ENCODE measurements at places on chromosomes 4 and X.

GRCh38 chr4:157226601-157227000, 6.1 kb downstream of the GRIA2 start:
- DNase-seq, result no peak

- no peak for DNase-seq
These were observed 14.1 kb downstream of the HPSE start for GRCh38 chr4:83320548-83320947.

DNA sequence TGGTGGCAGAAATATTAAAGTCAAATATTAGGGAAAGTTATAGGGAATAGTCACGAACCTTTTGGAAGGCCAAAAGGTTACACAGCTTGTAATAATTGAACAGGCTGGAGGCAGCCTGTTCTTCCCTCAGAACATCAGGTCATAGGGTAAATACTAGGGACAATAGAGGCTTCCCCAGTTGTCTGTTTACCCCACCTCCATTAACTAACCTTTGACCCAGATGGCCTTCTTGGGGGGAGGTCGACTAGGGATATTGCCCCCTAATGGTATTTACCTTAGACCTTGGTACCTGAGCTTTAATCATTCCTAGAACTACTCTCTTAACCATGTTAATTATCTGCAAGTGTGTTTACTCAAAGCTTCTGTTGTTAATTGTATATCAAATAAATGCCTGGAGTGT, 26.0 kb downstream of the C4orf17 start:
- no peak for DNase-seq

DNA sequence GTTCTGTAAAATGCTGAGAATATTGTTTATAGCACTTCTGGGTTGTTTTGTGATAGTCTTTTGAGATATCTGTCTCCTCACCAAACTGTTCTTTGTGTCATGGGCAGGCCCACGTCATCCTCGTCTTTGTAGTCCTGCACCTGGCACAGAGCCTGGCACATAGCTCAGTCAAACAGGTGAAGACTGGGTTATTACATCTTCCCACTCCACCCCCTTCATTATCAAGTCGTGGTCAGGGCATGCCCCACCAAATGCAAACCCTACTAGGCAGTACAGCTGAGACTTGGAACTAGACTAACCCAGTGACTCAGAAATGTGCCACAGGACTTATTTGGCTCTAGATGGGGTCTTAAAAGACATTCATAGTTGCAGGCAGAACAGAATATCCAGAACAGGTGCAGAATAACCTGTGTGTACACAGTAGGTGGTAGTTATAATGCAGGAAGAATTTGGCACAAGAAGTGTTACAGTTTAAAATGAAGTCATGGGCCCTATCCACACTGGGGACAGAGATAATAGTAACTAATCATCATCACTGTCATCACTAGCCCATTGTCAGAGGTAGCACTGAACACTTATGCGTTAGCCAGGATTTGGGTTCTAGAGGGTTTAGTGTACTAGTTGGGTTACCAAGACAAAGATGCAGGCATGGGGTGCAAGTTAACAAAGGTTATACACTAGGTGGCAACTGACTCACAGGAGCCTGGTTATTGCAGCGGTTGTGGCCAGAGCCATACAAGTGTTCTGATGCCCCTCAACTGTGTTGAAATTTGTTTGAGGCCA, 74.9 kb downstream of the TBL1X start:
- DNase-seq, result no peak

DNA sequence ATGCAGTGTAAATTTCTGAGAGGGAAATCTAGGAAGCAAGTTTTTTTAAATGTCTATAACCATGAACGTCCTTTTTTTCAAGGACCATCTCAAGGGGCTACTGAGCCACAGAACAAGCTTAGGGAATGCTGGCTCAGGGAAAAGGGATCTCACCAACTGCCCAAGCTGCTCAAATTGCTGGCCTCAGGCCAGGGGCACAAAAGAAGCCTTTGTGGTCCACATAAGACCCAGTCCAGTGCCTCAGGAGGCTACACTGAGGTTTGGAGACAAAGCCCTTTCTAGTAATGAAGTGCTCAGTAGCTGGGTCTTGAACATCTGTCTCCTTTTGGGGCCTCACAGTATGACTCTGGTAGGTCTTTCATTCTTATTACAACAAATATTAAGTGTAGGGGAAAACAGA, 305.5 kb downstream of the RAB28 start:
- no peak for DNase-seq

- DNase-seq, result peak; percentile 27
These were observed 41.0 kb upstream of the GATB start for GRCh38 chr4:151801547-151802516.

GRCh38 chr4:44186096-44186849, 262.3 kb downstream of the KCTD8 start:
- no peak for DNase-seq

- no peak for DNase-seq
These were observed 29.2 kb upstream of the NPY2R start for GRCh38 chr4:155179216-155179615.

DNA sequence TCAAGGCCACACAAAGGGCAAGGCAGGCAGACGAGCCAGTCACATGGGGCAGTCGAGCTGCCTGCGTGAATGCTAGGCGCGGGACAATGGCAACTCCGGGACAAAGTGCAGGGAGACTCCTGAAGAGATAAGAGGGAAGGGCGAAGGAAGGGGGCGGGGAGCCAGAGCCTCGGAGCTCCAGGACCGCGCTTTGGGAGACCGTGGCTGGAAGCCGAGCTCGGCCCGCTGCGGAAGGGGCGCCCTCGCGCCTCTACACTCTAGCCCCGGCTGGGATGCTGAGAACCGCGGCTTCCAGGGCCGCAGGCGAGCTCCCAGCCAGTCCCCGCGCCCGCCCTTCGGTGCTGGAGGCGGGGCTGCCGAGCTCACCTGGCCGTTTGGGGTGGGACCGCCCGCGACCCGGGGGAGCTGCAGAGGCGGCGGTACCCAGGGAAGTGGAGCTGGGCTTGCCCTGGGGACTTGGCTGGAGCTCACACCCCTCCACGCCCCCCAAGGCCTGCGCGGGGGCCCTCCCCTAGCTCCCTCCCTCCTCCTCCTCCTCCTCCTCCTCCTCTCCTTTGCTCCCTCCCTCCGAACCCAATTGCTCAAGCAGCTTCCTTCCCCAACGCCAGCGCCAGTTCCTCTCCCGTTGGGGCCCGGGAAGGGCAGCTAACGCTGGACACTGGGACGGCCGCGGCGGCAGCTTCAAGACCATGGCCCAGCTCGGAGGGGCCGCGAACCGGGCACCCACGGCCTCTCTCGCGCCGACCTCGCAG, at the start of gene SOWAHD:
Gene SOWAHD (plus strand): TSS at position 610 of the 752 bp plus-strand sequence. CDS start 80 bp downstream, at position 690.
- DNase-seq, result no peak

- no peak for DNase-seq
These were observed 87.2 kb upstream of the C4orf50 start for GRCh38 chr4:6105311-6105911.

DNA sequence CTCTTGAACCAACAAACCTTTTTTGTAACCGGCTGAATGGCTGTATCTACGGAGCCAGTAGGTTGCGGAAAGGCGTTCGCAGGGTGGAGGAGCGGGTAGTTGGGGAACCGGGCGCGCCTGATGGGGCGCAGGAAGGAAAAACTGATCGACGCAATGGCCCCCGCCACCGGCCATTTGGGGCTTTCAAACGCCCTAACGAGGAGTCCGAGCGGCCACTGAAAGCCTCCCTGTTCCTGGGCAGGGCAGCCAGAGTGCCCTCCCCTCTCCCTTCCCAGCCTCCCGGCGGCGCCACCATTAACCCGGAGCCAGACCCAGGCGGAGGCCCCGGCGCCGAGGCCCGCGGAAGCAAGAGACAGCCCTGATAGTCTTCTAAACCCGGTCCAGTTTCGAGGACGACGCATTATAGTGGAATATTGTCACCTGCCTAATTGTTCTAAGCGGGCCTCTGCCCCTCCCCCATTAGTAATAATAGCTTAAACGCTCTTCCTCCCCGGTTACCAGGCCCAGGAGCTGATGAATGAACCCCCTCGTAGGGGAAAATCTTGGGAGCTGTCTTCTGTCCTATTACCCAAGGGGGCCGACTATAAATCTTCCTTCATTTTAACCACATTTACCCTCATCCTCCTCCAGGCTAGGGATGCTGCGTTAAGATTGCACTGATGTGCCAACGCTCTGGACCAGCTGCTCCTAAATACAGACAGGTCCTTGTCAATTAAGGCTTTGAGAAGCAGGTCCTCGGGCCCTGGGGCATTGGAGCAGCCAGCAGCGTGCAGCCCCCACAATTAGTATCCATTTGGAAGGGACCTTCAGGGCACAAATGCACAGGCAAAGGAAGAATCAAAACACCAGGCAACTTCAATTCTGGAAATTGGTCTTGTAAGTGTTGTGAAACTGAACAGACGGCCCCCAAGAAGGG, 61.6 kb upstream of the TMEM33 start:
- DNase-seq, result no peak

- DNase-seq, result no peak
These were observed 589.6 kb downstream of the ZNF674 start for GRCh38 chrX:45955661-45956060.

GRCh38 chrX:13109817-13110216, 65.4 kb upstream of the FAM9C start:
- DNase-seq, result no peak

DNA sequence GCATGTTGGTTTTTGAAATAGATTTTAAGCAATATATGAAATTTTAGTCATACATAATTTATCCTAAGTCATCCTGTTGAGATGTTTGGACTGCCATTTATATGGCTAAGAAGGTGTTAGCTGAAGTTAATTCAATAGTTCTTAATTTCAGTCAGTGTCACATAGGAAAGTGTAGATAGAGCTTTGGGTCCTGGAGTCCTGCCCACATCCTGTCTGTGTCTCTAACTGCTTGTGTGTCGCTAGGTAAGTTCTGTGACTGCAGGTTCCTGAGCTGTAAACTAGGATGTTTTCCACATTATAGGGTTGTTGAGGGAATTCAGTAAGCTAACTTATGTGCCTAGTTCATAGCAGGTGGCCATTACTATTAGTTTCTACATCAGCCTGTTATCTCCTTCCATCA, 20.7 kb downstream of the OFD1 start:
- no peak for DNase-seq

DNA sequence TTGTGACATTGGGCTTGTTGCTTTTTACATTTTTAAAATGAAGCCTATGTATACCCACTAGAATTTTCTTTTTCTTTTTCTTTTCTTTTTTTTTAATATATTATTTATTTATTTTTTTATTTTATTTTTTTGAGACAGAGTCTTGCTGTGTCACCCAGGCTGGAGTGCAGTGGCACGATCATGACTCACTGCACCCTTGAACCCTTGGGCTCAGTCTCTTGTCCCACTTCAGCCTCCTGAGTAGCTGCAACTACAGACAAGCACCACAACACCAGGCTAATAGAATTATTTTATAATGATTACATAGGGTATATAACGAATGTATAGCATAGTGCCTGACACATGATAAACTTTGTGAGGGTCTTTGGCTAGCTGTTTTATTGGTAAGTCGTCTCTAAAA, 64.9 kb downstream of the RBPJ start:
- no peak for DNase-seq

DNA sequence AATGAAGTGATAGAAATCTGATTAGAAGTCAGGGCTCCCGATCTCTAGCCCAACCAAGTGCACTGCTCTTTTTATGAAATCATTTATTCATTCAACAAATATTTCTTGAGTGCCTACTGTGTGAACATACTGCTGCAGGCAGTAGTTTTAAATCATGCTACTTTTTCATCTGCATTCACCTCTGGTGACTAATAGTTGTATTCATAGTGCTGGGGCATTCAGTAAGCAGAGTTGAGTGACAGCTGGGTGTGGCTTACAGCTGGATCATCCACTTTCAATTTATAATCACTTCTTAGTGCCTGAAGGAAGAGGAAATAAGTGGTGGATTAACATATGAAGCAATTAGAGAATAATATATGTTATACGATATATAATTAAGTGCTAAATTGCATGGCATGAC, 94.1 kb upstream of the HPRT1 start:
- DNase-seq, result no peak

DNA sequence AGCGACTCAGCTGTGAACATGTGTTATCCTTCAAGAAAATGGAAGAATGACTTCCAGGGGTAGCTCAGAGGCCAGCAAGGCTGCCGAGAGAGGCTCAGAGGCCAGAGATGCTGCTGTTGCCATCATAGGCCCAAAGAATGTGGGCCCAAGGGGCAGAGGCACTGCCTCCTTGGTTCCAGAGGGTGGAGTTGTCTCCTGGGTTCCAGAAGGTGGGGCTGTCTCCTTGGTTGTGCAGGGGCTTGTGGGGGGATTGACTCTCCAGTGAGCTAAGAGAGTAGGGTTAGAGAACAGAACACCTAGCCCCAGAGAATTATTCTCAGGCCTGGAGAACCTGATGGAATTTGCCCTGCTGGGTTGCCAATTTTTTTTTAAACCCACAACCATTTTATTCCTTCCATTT, 62.6 kb downstream of the DGKK start:
- DNase-seq, result no peak

DNA sequence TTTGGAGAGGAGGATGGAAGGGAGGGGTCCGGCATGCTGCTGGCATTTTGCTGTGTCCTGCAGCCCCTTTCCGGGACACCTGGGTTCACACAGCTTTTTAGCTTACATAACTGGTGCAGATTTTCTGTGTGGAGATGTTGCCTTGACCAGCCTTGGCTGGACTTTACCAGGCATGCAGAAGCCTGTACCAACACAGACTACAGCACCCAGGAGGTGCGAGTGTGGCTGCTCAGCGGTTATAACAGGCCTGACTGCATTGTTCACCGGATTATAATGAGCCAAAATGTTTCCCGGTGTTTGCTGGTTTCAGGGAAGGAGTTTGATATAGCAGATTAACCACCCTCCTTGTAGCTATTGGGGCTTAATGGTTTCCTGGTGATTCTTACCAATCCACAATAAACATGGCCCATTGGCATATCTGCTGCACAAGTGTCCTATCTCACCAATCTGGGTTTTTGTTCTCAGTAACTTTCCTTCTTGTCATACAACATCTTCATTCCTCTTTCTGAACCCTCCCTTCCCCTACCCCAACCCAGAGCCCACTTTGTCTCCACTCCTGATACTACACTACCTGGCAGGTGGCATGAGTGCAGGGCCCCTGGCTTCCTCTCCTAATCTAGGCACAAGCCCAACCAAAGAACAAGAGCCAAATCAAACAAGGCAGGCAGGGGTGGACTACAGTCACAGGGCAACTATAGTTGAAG, 3.9 kb downstream of the RPL10 start:
- no peak for DNase-seq

GRCh38 chr4:62053974-62054373, 853.8 kb downstream of the ADGRL3 start:
- no peak for DNase-seq

DNA sequence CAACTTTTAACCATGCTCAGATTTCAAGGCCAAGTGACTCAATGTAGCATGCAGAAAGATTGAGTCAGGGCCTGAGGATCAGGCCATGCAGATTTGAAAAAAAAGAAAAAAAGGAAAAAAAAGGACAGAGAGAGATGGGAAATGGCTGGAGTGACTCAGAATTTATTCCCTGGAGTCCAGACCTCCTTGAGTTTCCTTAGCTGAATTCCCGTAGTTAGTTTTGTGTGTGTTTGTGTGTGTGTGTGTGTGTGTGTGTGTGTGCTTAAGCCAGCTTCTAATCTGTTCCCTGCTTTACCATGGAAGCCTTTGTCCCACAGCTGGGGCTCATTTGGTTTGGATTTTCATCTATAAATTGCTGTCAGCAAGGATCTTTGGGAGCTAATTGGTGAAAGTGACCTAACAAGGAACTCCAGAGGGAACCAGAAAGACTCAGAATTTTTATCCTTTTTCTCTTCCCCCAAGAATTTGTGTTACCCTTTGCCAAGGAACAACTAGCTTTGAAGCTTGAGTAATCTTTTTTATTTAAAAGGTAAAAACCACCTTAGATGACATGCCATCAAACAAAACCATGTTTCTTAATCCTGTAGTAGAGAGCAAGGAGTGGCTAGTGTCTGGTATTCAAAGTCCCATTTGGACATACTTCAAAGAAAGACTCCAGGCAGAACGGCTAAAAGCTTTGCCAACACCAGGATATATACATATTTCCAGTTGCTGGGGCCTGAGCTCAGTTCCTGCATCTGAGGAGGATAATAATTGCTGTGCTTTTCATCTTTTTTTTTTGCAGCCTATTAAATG, 109.0 kb upstream of the DDIT4L start:
- no peak for DNase-seq

Data from stimulated activated CD8-positive, alpha-beta memory T cell treated with anti-CD3 and anti-CD28 coated beads, Interleukin-15, amount 100 ng/mL, for 4 hours (primary cell).